ENCODE measurements at places on chromosomes 2 and 18. TPM values are rescaled to one million over a fixed set of nuclear protein-coding genes. Genes with fewer than 3 reads are reported as not detected.

DNA sequence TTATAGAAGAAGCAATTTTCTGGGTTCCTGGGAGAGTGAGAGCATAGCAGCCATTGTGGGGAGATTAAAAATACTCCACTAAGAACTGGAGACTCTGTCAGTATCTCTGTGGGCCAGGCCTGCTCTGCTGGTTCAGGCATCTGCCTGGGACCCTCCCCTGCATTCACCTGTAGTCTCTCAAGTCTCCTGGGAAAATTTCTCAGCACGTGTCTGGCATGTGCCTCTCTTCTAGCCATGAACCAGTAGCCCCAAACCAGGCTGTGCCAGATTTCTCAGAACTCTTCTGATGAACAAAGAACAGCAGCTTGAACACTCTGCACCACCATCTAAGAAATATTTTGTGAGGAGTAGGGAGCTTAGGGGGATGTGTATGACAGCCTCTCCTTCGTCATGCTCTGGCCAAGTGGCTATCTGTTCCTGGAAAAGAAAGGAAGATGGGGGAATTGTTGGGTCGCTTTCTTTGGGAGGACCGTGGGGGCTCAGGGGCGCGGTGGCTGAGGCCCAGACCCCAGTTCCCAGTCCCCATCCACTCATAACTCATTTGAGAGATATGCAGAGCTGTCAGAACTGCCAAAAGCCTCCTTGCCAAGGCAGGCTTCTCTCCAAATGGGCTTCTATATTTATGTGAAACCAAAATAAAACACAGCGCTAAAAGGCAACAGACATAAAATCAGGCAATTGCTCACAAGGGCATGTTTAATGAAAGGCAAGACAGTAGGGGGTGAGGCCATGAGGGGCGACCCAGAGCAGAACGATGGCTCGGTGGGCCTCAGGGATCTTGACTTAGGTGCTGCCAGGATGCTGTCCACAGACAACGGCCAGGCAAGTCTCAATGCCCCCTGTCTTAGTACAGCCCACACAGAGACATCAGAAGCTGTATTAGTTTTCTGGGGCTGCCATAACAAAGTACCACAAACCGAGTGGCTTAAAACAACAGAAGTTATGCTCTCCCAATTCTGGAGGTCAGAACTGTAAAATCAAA, 114.7 kb upstream of the TNP1 start:
- no peak for DNase-seq

- no peak for DNase-seq
These were observed 22.4 kb downstream of the PTPN2 start for GRCh38 chr18:12861637-12862036.

DNA sequence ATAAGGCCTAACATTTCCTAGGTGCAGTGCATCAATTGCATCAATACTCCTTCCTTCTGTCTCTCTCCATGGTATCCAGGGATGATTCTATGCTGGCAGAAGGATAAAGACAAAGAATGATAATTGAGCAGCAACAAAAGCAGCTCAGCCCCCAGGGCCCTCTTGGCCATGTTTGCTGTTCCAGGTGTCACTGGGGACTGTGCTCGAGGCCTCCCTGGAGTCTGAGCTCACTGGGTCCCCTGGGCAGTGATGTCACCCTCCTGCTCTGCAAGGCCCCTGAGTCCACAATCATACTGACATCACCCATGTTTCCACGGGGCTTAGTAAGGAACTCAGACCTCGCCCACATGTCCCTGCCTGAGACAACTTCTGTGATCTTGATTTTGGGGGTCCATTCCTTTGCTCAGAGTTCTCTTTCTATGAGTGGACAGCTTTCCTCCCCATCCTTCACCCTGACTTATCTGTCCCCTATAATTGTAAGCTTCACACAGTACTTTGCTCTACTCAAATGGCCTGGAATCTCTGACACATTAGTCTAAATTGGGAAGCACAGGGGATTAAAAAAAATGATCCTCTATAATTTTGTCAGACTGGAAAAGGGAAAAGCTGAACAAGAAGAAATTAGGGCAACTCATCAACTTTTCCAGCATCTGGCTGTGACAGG, 15.8 kb upstream of the EXOC6B start:
- DNase-seq: no peak

DNA sequence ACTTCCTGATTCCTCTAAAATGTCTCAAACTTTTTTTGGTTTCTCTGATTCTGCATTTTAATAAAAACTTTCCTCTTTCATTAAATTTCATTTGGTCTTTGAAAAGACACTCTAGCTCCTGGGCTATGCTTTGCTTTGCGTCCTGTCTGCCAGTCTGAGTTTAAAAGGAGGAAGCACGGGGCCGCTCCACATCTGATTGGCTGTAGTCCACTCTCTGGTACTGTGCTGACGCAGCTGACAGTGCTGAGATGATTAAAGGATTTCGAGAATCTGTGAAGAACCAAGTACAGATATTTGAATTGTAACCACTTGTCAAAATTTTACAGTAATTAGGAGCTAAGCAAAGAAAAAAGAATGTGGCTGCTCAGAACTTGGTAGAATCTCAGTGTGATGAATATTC, 199.6 kb upstream of the HNMT start:
- no peak for DNase-seq

DNA sequence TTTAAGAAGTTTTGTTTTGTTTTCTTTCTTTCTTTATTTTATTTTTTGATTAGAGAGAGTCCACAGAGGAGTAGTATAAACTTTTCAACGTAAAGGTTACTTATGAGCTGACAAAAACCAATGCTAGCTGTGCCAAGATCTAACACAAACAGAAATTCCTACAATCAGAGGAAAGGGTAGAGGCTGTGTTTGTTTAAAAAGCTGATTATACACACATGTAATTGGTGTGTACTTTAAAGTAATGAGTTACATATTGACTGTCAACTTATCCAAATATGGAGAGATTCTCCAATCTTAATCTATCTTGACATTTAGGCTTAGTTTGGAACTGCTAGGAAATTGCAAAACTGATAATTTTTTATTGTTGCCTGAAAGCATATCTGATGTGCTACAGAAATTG, 63.7 kb upstream of the FAM110C start:
- DNase-seq: no peak

DNA sequence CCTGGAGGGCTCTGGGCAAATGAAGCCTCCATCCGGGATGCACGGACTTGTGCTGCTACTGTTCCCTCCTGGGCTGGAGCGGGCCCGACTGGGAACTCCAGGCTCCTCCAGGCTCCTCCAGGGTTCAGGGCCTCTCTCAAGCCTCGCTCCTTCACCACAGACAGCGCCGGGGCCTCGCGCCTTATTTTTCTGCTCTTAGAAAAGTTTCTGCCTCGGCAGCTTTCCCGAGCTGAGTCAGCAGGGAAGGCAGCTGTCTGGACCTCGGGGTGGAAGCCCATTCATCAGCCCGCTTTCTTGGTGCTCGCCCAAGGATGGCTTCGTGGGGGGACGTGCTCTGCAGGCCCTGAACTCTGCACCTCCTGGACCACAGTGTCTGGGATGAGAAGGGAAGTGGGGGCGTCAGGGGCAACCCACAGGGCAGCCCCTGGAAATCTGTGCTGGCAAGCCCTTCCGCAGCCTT, 12.9 kb upstream of the TEX51 start:
- peak; percentile 37 for DNase-seq

GRCh38 chr18:80210312-80211083, 36.8 kb downstream of the PARD6G start:
- DNase-seq: no peak

DNA sequence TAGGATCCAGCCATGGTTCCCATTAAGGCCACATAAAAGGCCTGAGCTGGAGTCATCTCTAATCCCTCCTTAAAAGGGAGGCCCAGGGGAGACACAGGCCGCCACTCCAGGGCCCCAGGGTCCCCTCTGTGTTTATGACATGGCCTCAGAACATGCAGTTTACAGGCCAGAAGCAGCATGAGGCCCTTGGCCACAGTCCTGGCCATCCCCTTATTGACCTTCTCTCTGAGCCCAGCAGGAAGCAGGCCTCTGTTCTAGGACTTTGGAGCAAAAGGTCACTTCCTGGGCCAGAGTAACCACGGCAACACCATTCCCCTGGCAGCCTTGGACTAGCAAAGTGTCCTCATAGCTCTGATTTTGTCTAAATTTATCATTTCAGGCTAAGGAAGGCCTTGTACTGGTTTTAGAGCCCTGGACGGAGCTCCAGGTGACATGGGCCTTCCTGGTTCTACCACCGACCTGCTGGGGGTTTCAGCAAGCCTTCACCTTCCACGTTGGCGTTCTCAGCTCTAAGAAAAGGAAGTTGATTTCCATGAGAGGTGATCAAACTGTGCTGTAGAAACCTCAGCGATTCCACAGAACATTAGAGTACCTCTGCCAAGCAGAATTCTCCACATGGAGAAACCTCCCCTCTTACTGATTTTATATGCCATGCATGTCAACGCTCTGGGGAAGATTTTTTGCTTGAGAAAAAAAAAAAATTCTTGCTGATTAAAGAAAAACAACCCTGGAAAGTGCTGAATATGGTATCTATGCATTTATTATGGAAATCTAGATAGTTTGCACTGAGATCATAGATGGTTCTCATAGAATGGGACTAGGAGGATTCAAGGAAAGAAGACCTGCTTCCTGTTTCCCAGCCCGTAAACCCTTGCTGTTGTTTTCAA, 53.7 kb downstream of the HS1BP3 start:
- DNase-seq: no peak

GRCh38 chr2:56534321-56534720, 350.5 kb downstream of the CCDC85A start:
- peak; percentile 63 for DNase-seq

DNA sequence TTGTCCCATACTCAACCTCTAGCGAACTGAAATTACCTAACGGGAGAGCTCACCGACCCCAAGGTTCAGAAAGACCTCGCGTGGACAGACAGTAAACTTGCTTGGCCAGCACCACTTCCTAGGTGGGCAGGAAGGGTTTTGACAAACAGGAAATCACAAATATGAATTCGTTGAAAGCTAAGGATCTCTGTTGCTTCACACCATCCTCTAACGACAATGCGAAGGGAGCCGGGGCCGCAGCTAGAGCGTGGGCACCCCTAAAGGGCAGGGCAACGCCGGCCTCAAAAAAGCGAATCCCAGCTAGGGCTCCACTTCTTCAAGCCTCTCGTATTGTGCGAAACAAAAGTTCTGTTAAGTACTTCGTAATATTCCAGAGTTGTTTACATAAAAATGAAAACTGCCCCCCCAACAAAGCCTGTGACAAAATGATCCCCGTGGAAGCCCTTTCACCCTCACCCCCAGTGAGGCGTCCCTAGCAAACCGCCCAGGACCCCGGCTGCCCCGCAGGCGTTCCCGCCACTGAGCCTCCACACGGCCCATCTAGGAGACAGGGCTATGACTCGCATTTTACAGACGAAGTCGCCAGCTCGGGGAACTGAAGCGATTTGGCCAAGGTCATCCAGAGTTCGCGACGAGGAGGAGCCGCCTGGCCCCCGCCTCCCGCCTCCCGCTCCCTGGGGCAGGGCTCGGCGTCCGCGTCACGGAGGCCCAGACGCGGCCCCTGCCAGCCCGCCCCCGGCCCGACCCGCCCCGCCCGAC, 548 bp downstream of the KANSL3 start:
- DNase-seq: peak; percentile 97

DNA sequence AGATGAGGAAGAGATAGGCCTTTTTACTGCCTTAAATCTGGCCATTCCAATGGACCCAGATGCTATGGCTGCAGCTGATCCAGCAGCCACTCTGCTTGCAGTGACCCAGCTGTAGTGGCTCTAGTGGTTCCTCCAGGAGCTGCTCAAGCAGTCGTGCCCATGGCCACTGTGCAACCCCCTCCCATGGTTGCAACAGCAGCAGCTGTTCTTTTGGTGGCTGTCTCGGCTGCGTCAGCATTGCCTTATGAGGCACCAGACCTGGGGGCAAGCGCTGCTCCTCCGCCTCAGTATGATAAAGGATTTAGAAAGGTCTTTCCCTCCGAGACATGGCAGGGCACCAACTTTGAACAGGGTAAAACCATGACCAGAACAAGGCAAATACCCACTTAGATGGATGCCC, 384.9 kb upstream of the DCC start:
- DNase-seq: no peak

GRCh38 chr18:11808001-11808855, 43.0 kb upstream of the CHMP1B start:
- peak; percentile 13 for DNase-seq

DNA sequence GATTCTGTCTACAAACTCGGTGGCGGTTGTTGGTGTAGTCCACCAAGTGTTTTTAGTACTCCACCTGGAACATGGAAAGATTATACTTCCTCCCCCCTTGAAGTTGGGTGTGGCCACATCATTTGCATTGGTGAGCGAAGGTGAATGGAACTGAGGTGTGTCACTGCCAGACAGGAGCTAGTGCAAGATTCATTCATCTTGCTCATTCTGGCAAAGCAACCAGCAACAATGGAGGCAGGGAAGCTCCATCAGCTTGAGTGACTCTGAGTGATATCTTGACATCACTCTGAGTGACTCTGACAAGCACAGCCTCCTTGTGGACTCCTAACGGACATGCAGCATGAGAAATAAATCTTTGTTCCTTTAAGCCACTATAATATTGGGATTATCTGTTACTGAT, 54.7 kb upstream of the SLC1A4 start:
- DNase-seq: no peak

DNA sequence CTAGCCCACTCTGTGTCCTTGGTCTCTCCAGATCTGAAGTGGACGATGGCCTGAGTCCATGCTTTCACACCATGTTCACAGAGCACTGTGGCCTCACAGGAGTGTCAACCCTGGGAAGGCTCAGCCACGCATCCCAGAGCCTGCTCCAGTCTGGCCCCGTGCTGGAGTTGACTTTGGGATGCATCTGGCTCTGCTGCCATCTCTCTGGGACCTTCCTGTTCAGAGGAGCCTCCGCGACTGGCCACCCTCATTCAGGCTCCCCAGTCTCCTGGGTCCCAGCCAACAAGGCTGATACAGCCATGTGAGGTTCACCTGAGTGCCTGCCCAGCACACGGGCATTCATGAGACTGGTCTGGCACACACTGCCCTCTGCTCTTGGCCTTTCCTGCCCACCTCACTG, 199.7 kb upstream of the RAB6C start:
- no peak for DNase-seq

- no peak for DNase-seq
These were observed 287.5 kb upstream of the SALL3 start for GRCh38 chr18:78692105-78692504.

The THSD7B gene
- polyA plus RNA-seq: not detected

The VIL1 gene
- not detected for polyA plus RNA-seq

The HOXD10 gene
- polyA plus RNA-seq: 10.9 TPM

The GALR1 gene
- not detected for polyA plus RNA-seq

The PLGLB2 gene
- 0.51 TPM for polyA plus RNA-seq

The GAL3ST2 gene
- polyA plus RNA-seq: not detected

The FOXD4L1 gene
- polyA plus RNA-seq: not detected
